ENCODE measurements at places on chromosomes 2 and 18. TPM values are rescaled to one million over a fixed set of nuclear protein-coding genes. Genes with fewer than 3 reads are reported as not detected.

GRCh38 chr2:171432969-171433762 is 624 bp downstream of the METTL8 start:
- DNase-seq, result no peak

- DNase-seq, result no peak
Measured at GRCh38 chr2:107721178-107721577, 105.5 kb upstream of the RGPD4 start.

DNA sequence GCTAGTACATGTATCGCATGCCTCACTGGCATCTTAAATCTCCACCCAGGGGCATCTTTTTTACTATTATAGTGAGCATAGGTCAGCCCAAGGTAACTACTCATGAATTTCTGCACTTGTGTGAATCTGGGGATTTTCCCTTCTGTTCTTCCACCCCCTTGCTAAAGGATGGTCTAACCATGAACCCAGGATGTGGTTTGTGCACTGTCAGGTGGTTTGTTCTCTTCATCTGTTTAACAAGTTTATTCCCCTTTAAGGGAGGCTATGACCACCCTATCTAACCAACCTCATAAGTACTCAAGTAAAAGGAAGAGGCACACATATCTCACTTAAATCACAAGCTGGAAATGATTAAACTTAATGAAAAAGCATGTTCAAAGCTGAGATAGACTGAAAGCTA is 243.0 kb downstream of the RPRM start:
- DNase-seq, result no peak

DNA sequence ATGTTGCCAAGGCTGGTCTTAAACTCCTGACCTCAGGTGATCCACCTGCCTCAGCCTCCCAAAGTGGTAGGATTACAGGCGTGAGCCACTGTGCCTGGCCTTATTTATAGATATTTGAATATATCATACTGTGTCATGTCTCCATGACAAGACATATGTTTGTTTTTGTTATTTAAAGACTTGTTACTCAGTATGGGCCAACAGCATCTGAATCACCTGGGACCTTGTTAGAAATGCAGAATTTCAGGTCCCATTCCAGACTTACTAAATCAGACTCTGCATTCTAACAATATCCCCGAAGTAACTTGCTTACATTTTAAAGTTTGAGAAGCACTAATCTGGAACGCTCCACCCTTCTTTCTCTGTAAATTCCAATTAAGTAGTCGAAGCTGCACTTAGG is 33.2 kb downstream of the RPE start:
- DNase-seq, result no peak

- no peak for DNase-seq
Measured at GRCh38 chr2:233438573-233439147, 84.4 kb downstream of the DGKD start.

- no peak for DNase-seq
Measured at GRCh38 chr18:32473325-32473724, 2.6 kb upstream of the GAREM1 start.

- DNase-seq, result no peak
Measured at GRCh38 chr2:215401896-215402379, 33.9 kb downstream of the FN1 start.

DNA sequence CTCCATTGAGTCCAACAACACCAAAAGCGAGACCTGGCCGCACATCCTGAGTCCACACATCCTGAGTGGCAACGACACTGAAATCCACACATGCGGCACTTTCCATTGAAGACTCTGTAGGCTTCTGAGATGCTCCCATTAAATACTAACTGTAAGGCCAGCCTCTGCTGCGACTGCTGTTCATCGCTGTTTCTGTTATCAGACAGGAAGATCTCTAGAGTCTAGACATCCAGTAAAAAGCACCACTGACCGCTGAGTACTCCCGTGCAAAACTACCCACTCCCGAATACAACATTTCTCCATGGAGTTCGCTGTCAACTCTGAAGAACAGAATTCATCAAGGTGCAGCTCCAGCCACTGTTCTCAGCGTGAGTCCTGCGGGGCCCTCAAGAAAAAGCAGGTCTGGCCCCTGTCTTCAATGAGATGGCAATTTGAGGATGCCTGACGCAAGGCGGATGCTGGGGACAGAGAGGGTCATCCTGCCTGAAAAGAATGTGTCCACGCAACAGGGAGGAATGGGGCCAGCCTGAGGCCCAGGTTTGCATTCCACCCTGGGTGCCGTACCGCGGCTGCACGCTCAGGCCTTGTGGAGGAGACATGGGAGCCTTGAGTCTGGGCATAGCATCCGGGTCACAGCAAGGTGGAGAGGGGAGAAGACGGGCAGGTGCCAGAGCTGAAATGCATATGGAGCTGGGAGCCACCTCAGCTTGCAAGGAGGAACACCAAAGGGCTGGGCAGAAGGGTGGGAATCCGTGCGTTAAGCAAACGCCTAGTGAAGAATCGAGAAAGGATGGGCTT is 61.9 kb downstream of the ZNF516 start:
- DNase-seq, result no peak

DNA sequence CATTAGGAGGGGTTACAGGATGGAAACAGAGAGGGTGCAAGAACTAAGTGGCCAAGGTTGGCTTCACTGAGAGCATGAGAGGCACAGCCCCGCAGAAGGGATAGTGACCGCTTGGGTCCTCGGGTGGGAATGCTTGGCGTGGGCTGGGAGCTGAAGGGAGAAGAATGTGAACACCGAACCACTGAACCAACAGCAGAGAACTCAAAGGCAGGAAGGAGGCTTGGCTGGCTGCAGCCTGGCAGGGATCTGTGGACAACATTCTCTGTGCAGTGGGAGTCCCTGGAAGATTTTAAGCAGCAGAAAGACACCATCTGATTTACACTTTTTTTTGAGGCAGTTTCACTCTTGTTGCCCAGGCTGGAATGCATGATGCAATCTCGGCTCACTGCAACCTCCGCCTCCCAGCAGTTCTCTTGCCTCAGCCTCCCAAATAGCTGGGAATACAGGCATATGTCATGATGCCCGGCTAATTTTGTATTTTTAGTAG is 33.9 kb downstream of the SOWAHC start:
- no peak for DNase-seq

DNA sequence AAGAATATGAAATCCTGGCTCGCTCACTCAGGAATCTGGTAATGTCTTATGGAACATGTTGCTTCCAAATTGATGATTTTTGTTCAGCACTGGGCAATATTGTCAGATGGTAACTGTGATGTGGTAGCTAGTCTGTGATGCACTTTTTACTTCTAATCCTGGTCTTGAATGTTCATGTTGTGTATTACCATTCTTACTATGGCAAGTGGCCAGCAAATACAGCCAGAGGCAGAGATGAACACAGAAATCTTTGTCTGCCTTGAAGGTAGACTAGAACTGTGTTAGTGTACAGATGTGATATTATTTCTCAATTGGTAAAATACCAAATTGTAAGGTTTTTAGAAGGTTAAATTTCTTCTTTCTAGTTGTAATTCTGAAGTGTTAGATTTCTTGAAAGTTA is 83.3 kb downstream of the UBE2E3 start:
- DNase-seq, result no peak

- no peak for DNase-seq
Measured at GRCh38 chr2:191693166-191693565, 15.2 kb downstream of the NABP1 start.

DNA sequence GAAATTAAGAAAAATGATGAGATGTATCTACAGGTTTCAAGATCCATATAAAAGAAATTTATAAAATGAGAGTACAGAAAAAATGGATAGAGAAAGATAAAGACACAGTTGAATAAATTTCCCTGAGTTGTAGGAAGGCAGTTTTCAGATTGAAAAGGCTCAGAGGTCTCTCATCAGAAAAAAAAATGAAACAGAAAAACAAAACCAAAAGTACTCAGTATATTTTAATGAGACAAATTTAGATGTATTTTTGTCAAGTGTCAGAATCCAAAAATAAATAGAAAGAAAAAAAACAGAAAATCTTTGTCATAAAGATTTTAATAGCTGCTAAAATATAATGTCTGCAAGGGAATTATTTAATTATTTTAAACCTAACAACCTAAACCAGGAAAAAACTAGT is 520.5 kb downstream of the KCNJ3 start:
- DNase-seq, result no peak

- DNase-seq, result no peak
Measured at GRCh38 chr18:13597068-13597467, 129.3 kb downstream of the FAM210A start.

GRCh38 chr2:74366036-74366435 is 14.1 kb downstream of the DCTN1 start:
- no peak for DNase-seq

DNA sequence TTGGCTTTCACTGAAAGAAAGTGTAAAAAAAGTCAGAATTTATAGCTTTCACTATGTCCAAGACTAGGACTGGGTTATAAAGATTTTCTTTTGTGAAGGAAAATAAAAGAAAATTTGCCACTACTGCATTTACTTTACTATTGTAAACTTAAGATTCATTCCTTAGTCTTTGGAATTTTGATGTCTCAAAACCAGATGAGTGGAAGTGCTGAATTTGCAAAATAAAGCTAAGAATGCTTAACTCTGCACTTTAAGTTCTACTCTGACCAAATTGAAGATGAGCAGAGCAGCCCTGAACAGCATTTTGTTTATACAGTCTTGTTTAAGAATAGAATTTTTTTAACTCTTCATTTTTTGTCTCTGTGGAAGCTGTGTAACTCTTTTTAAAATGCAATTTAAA is 102.4 kb downstream of the ICA1L start:
- DNase-seq, result no peak

DNA sequence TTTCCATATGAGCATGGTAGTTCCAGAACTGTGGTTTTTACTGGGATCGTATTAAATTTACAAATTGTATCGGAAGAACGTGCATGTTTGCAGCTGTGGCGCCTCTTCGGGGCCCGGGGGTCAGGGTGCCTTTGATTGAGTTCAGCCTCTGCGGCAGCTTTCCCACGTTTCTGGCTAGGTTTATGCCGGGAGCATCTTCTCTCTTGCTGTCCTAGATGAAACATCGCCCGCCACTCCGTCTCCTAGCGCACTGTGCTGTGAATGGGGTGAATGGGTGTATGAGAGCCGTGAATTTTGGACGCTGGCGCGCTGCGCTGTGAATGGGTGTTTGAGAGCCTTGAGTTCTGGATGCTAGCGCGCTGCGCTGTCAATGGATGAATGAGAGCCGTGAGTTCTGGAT is 12.3 kb downstream of the PDCD1 start:
- DNase-seq, result no peak

DNA sequence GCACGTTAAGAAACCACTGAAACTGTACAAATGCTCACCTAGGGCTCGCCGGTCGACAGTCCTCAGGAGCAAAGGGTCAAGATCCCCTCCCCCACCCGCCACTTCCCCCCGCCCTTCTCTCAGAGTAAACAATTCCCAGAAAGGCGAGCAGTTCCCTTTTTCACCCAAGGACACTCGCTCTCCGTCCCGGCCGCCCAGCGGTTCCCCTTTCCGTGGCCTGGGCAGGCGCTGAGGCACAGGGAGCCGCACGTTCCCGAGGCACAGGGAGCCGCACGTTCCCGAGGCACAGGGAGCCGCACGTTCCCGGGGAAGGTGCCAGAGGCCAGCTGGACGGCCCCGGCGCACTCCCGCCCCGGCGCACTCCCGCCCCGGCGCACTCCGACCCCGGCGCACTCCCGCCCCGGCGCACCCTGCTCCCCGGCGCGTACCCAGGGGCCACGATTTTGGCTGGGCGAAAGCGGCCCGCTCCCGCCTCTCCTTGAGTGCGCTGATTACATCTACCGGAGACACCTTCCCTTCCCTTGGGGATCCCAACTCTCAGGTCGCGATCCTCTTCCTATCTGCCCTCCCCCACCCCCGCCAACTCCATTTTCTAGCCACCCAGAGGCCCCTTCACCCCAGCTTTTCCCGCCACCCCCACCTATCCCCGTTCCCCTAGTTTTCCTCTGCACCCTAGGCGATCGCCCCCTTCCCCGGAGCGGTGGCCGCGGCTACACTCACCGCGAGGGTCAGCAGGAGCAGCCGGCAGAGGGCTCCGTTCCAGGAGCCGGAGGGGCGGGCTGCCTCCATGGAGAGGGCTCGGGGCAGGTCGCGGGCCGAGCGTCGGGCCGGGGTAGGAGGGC is 817 bp downstream of the DSC2 start:
- peak; percentile 51 for DNase-seq

DNA sequence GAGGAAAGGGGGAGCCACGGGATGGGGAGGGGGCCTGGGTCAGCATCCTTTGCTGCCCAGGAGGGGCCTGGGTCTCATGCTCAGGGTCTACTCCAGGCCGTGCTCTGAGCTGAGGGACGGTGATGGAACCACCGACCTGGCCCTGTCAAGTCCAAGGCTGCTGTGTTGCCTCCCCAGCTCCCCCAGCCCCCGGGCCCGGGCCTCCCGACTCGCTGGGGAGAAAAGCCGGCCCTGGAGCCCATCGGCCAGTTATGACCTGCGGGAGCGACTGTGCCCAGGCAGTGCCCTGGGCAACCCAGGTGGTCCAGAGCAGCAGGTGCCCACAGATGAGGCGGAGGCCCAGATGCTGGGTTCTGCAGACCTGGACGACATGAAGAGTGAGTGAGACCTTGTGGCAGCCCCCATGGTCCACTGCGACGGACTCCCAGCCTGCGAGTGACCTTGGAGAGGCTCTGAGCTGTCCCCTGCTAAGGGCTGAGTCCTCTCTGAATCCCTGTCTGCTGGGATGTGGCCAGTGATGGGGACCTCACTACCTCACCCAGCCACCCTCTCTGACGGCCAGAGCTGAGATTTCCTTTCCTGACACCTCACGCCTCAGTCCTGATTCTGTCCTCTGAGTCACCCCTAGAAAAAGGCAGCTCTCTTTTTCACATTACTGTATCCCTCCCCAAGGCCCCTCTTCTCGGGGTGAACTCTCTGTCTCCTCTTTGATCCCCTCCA is 2.7 kb downstream of the SLC4A3 start:
- no peak for DNase-seq

DNA sequence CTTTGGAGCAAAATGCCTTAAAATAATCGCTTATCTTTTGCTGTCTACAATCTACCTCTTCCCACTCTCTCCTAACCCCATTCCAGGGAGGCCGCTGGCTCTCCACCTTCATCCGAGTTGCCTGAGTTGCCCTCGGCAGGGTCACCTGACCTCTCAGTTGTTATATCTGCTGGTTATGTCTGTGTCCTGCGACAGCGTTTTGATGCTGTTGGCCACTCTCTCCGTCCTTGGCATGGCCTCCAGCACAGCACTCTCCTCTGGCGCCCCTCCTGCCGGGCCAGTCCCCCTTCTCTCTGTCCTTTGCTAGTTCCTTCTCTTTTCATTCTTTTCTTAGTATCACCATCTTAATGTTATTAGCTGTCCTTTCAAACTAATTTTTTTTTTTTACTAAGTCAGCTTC is 41.6 kb downstream of the TRAF3IP1 start:
- no peak for DNase-seq

GRCh38 chr2:153163055-153163454 is 315.5 kb downstream of the RPRM start:
- DNase-seq, result peak; percentile 34

The EGR4 gene
- not detected for total RNA-seq

The REG1B gene
- not detected for total RNA-seq

The HAAO gene
- total RNA-seq, result 3.5 TPM

The PLEK gene
- total RNA-seq, result not detected

The DSG2 gene
- total RNA-seq, result 18.4 TPM

The ADNP2 gene
- 42.6 TPM for total RNA-seq

The SFT2D3 gene
- total RNA-seq, result 18.8 TPM
